ENCODE measurements at places on chromosomes 1 and 21.
A peak's percentile ranks its signal among the peaks of the same experiment; 100 is the strongest.

- no peak for DNase-seq
Observed at GRCh38 chr1:178277793-178278530, 184.1 kb downstream of the RASAL2 start.

GRCh38 chr1:34650090-34650489, 104.8 kb upstream of the GJB5 start:
- DNase-seq = no peak

DNA sequence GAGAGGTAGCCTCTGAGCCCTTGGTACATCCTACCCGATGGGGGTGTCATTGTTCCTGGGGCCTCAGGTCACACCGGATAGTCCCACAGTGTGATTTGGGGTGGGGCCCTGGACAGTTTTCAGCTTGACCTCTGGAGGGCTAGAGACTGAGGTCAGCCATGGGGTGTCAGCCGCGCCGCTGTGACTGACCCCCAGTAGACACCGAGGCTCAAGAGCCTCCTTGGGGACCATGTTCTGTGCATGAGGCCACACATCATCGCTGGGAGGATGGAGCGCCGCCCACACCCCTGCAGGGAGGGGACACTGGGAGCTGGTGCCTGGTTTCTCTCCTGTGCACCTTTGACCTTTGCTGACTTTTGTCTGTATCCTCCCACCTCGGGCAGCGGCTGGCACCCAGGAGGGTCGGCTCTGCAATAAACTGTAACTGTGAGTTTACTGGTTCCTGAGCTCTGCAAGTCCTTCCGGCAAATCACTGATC, 22.6 kb downstream of the ITGB2 start:
- DNase-seq = no peak

- no peak for DNase-seq
Observed at GRCh38 chr1:44296806-44297205, 58.3 kb downstream of the ERI3 start.

DNA sequence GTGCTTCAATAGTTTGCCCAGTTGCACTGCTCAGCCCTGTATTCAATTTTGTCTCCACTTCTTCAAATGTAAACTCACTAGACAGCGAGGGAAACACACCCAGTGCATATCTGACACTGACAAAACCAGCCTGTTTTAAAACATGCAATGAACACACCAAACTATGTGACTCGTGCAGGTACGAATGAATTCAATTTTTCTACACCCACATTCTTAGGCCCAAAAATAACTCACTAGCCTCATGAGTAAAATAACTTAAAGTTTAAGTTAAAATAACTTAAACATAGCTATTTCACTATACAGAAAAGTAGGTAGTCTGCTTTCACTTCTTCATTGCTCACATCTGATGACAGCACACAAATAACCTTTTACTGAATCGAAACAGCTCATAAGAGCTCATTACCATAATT, 21.1 kb downstream of the TTC13 start:
- no peak for DNase-seq

DNA sequence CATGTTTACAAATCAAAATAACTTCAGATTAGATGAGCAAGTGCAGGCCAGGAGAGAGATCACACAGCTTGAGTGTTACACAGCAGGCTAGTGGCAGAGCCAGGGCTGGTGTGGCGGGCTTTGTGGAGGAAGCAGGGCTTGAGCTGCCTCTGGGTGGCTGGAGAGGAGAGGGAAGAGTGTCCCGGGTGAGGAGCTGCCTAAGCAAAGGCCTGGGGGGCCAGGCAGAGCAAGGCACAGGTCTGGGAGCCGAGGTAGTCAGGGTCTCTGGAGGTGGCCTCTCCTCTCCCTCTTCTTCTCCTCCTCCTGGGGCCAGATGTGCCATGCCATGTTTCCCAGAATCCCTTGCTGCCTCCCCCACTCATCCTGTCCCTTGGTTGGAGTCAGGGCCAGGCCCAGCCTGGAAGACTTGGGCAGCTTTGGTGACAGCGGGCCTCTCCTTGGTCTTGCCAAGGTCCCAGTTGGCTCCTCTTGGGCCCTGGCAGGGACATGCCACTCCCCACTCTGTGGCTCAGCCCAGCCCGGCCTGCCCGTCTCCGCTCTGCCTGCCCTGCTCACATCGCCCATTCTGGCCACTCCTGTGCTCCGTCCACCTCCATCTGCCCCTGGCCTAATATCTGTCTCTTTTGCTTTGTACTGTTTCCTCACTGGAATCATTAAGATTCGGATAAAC, 70.3 kb downstream of the PTPRU start:
- DNase-seq = no peak

DNA sequence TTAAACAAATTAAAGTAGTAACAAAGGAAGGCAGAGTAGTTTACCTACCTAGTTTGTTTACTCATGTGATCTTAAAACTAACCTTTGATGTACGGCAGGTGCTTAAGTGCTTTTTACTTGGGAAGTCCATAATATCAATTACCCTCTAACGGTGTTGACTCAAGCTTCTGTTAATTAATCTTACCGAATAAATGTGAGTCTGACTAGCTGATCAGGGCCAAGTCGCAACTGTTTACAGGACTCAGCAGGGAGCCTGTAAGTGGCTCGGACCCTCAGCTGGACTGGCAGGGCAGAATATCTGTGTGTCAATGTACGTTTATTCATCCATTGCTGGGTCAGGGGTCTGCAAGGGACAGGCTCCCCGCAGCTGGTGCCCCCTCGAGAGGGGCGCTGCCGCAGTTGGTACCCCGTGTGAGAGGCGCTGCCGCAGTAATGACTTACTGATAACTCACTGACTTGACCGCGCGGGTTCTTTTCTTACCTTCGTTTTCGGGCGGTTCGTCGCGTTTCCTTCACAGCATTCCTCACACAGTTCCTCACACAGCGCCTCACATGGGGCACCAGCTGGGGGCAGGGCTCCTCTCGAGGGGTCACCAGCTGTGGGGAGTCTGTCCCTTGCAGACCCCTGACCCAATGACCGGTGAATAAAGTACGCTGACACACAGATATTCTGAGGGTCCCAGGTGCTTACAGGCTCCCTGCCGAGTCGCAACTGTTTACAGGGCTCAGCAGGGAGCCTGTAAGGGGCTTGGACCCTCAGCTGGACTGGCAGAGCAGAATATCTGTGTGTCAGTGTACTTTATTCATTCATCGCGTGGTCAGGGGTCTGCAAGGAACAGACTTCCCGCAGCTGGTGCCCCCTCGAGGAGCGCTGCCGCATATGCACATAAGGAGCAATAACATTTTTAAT, 3.0 kb downstream of the FMO1 start:
- DNase-seq = no peak

GRCh38 chr21:33078907-33079582, 9.1 kb downstream of the OLIG1 start:
- DNase-seq = no peak

GRCh38 chr1:65141394-65141793, 6.6 kb upstream of the AK4 start:
- DNase-seq = no peak

- no peak for DNase-seq
Observed at GRCh38 chr1:1599030-1599934, 653 bp downstream of the FNDC10 start.

GRCh38 chr1:169308313-169309039, 59.1 kb downstream of the NME7 start:
- no peak for DNase-seq

GRCh38 chr1:8706995-8707396, 110.4 kb downstream of the RERE start:
- peak; percentile 96 for DNase-seq

DNA sequence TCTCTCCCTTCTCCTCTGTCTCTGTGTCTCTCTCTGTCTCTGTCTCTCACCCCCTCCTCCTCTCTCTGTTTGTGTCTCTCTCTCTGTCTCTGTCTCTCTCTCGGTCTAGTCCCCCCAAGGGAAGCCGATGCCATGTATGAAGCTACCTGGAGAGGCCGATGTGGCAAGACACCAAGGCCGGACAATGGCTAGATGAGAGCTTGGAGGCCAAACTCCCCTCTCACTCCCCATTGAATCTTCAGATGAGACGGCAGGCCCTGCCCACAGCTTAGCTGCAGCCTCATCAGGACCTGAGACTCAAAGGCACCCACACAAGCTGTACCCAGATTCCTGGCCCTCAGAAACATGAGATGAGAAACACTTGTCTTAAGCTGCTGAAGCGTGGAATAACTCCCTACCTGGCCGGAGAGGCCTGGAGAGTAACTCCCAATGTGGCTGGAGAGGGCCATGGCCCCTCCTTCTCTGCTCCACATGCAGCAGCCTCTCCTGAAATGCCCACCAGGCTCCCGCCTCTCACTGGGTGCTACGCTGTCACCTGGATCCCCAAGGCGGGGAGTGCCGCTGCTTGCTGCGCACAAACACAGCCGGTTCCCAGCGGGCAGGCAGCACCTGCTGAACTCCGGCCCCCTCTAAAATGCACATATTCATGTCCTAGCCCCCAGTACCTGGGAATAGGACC, 7.8 kb upstream of the ACTRT2 start:
- DNase-seq = no peak

DNA sequence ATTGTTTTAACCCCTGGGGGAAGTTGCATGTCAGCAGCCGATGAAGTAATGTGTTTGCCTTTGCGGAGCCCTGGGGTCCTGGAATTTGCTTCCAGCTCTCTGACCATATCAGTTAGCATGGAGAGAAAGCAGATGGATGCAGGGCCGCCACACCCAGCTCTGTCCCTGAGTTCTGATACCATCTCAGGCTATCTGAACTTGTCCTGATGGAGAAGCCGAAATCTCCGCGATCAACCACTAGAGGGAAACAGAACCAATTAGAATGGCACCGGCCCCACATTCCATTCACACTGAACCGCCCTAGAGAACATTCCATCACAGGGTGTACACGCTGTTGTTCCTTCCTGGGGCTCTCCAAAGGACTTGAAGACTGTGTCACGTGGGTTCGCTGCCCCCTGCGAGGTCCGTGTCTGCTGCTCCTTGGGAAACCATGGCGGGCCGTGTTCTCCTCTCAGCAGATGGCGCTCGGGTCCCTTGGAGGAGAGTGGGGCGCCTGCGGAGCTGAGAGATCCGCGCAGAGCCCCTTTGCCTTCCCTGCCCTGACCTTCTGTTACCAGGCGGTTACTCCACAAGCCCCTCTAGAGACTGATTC, 75.4 kb downstream of the ABCA4 start:
- DNase-seq = peak; percentile 42

GRCh38 chr1:182293119-182293589, 98.4 kb downstream of the GLUL start:
- no peak for DNase-seq

- DNase-seq = no peak
Observed at GRCh38 chr1:50742523-50742922, 217.5 kb downstream of the FAF1 start.

DNA sequence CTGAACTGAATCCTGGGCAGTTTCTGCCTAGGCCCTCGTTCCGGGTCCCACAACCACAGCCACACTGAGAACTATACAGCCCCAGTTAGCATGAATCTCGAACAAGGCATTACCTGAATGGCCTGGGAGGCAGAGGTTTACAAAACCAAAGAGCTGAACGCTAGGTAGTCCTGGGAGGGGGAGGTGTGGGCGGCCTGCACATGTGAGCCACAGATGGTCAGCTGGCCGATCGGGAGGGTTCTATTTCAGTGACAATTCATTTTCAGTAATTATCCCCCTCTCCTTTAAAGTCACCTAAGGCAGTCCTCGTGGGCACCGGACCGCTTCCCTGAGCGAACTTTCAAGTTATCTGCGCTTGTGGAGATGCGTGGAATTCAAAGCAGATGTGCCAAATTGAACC, 111.9 kb downstream of the GLIS1 start:
- no peak for DNase-seq

- DNase-seq = no peak
Observed at GRCh38 chr1:107762751-107763390, 202.1 kb downstream of the VAV3 start.

Data from NCI-H1694 treated with DMSO at 0.1 percent for 48 hours (cell line).